ENCODE measurements at places on chromosomes 4 and X.

GRCh38 chrX:42955349-42955748 lies 177.4 kb upstream of the PPP1R2C start:
- no peak for DNase-seq

GRCh38 chr4:55466001-55466400 lies 70.2 kb downstream of the TMEM165 start:
- no peak for DNase-seq

DNA sequence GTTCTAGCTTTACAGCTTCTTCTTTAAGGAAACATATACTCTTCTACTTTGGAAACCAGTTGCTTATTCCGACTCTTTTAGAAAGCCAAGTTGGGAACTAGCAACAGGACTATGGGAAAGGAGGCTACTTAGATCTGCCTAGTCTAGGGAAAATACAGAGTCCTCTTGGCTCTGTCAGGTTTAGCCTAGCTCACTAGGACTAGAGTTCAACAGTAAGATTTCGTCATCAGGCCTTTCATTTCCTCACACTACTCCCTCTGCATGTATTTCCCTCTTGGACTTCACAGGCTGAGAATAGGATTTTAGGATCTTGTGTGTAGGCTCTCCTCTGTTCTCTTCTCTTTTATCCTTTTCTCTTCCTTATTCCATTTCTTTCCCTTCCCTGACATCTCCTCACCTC lies 409.8 kb downstream of the AR start:
- no peak for DNase-seq

- no peak for DNase-seq
Measured at GRCh38 chrX:121761845-121762244, 714.4 kb downstream of the GLUD2 start.

GRCh38 chr4:145557720-145558119 lies 61.5 kb upstream of the MMAA start:
- peak; percentile 59 for DNase-seq

GRCh38 chrX:39816871-39817731 lies 280.7 kb downstream of the BCOR start:
- DNase-seq: no peak

DNA sequence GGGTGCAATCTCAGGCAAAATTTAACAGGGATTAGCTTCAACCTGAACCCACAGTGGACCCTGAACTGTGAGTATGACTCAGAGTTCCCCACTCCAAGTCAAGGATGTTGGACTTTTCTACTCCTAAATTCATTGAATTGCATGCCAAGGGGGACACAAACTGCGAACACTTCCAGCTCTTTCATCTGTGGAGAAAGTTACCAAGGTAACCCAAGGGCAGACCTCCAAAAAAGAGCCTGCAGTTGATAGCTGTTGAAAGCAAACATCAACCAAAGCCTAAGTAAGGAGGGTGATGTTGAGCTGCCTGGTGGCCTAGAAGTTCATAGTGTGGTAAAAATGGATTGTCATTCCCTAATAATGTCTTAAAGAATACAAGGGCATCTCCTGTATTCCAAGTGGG lies 1242.9 kb downstream of the C4orf33 start:
- DNase-seq: no peak

DNA sequence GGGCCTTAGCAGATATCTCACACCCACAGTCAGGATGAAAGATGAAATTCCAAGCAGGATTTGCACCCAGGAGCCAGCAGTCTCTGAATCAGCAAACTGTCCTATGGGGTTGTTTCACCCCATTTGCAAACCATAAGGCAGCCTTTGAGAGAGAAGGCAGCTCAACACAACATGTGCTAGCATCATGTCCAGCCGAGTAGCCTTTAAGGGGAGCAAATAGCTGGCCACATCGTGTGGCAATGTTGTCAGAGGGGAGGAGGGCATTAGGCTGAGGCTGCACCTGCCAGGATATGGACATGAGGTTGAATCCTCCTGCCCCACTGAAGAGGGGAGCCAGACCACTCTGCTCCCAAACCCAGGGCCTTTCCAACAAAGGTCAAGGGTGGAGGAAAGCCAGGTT lies 20.6 kb upstream of the PJA1 start:
- DNase-seq: no peak

- DNase-seq: no peak
Measured at GRCh38 chr4:1683261-1683735, 815 bp downstream of the FAM53A start.

GRCh38 chrX:30302956-30303355 lies 6.2 kb downstream of the NR0B1 start:
- no peak for DNase-seq

GRCh38 chrX:110045421-110045820 lies 42.5 kb downstream of the TMEM164 start:
- DNase-seq: no peak

DNA sequence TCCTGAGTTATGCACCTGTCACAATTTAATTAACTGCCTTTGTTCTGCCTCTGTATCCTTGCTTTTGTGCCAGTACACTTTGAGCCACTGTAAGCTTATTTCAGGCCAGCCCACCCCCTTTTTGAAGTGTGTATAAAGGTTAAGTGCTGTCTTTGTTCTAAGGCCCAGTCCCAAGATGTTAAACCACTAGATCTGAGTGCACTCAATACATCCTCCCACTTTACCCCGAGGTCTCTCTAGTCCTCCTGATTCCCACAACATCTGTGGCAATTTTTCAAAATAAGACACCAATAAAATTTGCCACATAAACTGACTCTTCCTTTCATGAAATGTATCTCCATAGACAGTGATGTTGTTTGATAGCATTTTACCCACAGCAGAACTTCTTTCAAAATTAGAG lies 124.1 kb upstream of the SPIN4 start:
- no peak for DNase-seq

GRCh38 chr4:145816091-145816490 lies 122.5 kb downstream of the ZNF827 start:
- DNase-seq: no peak

- no peak for DNase-seq
Measured at GRCh38 chr4:153065276-153065675, 129.2 kb downstream of the FHDC1 start.

DNA sequence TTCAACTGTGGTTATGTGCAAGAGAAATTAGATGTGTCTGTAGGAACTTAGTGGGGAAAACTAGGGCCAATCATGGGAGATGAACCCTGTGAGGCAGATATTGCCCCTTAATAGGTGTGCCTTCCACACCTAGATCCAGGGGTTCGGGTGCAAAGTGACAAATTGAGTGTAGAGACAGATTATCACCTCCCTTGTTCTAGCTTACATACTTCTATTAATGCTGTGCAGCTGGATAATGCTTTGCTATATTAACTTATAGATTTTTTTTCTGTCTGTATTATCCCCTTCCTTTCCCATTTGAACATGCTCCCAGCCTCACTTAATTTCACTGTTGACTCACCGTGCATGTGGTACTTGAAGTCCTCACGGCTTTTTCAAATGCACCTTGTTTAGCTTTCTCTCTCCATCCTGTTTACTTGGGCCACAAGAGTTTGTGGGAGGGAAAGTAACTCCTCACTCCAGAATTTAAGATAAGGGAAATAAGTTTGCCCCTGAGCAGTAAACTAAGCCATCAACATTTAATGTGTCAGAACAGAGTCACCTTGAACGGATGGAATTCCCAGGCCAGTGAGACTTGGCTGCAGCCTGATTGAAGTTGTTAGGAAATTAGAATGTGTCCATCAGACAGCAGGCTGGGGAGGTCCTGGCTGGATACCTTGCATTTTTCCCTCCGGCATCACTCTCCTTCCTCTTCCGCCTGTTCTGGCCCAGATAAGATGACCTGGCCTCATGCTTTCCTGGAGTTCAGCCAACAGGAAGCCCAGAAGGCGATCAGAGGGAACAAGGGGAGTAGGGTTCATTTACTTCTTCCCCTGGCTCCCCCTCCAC lies 478.4 kb downstream of the BCOR start:
- no peak for DNase-seq

GRCh38 chrX:153814591-153815315 lies 15.6 kb downstream of the PDZD4 start:
- DNase-seq: no peak

DNA sequence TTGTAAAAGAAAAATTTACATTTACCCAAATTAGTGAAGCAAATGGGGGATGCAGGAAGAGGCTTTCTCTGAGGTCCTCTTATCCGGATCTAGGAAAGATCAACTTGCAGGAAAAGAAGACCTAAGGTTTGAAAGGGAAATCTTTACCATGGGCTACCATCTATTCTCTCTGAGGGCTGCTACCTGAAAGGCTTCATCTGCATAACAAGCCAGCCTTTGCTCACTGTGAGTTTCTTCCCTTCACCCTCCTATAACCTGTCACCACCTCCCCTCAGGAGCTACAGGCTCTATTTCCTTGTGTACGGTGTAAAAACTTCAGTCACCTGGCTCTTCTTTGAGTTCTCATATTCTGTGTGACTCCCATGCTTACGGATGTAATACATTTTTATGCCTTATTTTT lies 118.6 kb upstream of the BEND4 start:
- DNase-seq: no peak

DNA sequence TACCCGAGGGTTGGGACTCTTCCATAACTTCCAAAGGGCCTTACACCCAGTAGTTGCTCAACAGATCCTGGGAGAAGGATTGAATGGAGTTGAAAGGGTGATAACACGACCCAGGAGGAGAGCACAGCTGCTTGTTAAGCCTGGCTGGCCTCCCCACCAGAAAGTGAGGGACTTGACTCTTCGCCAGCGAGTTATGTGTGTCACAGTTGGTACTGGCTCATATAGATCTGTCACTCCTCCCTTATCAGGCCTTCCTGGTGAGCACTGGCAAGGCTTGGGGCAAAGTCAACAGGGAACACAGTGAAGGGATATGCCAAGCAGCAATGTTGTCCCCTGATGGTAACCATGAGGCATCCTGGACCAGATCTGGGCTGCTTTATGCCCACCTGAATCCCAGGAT lies 35.8 kb downstream of the APLN start:
- no peak for DNase-seq

- DNase-seq: no peak
Measured at GRCh38 chr4:89422441-89422990, 114.9 kb upstream of the GPRIN3 start.

- DNase-seq: no peak
Measured at GRCh38 chrX:152930516-152930915, 32.6 kb downstream of the ZNF185 start.

DNA sequence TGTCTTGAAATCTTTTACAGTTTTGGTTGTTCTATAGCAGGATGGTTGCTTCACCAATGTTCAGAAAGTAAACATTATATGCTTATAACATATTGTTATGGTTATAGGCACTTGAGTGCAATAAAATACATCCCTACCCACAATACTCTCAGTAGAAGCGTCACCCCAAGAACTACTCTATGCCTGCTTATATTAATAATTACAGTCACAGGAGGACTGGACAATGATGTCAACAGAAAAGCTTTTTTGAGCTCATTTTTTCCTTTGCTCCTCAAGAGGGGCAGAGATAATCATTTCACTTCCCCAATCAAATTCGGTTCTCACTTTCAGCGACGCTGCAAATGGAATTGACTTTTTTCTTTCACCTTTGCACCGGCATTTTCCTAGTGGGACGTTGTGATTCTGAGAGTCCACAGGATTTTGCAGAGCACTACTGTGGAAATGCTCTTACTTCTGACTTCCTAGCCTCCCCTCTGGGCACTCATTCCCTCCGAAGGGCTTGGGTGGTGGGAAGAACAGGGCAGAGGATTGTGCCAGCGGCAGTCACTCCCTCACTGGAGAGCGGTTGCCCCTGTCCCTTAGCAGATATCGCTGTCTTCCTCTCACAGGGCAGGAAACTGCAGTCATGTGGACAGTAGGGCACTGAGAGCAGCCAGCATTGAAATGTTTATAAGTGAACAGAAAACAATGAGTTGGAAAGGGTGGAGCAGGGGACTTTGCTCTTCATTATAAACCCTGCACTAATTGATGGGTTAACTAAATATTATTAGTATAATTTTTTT lies 24.9 kb upstream of the SGMS2 start:
- DNase-seq: no peak

DNA sequence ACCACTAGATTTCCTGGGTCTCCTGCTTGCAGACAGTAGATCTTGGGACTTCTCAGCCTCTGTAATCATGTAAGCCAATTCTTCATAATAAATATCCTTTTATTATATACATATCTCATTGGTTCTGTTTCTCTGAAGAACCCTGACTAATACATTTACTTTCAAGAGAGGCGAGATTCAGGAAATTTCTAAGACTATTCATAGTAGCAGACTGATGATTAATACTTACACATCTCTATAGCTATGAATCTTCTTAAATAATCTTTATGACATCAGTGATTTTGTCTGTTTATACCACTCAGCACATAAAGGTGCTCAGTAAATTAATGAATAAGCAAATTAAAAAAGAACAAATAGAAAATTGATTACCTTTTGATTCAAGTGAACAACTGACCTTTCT lies 682.3 kb upstream of the GRID2 start:
- no peak for DNase-seq

DNA sequence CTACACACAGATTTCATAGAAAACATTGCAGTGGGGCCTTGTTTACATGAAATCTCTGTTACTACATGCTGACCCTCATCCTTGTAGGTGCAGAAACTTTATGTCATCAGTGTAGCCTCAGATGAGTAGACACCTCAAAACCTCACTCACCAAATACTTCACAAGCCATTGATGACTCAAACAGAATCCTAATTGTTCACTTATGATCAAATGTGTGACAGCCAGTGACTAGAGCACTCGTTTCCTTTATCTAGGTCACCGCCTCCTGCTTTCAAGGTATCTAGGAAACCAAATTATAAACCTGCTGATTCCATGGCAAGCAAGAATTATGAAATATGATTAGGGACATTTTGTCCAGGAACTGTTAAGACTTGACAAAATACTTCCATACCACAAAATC lies 255.8 kb upstream of the GPRIN3 start:
- DNase-seq: peak; percentile 7

GRCh38 chrX:22594766-22595165 lies 322.1 kb downstream of the CBLL2 start:
- no peak for DNase-seq

GRCh38 chr4:177237291-177237690 lies 72.4 kb upstream of the NEIL3 start:
- DNase-seq: no peak

- DNase-seq: no peak
Measured at GRCh38 chr4:15402974-15403373, 24.9 kb upstream of the C1QTNF7 start.

GRCh38 chr4:51831133-51831532 lies 11.8 kb upstream of the DCUN1D4 start:
- peak; percentile 52 for DNase-seq

- DNase-seq: peak; percentile 43
Measured at GRCh38 chrX:76428243-76429130, 977 bp downstream of the MAGEE1 start.

GRCh38 chr4:86398187-86398586 lies 38.3 kb upstream of the MAPK10 start:
- no peak for DNase-seq

DNA sequence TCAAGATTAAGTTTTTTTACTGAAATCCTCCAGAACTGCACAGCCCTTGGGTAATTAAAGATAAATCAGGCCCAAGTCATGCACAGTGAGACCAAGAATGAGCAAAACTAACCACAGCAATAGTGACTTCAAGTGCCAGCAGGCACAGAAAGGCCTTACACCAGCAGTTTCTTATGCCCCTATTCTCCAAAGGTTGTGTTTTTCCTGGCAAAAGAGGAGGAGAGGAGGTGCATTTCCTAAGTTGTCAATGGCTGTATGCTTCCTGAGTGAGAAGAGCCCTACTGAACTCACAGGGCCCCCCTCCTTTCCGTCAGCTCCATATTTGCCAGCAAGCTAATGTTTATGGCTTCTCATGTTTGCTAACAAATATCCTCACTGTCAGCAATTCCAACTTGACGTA lies 418.7 kb upstream of the INTU start:
- no peak for DNase-seq
